ENCODE measurements at places on chromosomes 6 and 20. TPM values are rescaled to one million over a fixed set of nuclear protein-coding genes. Genes with fewer than 3 reads are reported as not detected.

- no peak overlapping the region for H3K4me3 ChIP-seq
- H3K36me3 ChIP-seq, result no peaks in the 10 kb centered on the region
- H3K4me1 ChIP-seq, result no peaks in the 10 kb centered on the region
- no peaks in the 10 kb centered on the region for H3K27me3 ChIP-seq
Measured at GRCh38 chr20:48596334-48596898, 231.4 kb downstream of the PREX1 start.

Gene CEBPB
- 55.2 TPM for total RNA-seq

DNA sequence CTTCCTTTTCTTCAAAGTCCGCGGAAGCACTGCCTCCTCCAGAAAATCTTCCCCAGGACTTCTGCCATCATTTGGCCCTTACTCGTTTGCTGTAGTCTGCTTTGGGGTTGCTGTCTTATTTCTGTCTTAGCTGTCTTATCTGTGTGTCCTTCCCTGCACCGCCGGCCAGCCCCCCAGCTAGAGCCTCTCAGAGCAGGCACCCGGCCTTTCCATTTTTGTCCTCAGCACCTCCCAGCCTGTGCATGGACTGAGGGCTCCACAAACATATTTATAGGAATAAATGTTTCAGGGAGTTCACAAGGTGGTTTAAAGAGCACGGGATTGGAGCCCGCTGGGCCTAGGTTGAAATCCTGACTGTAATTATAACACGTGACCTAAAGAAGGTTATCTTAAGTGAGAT, 8.1 kb downstream of the GLP1R start:
- H3K4me3 ChIP-seq, result no peak overlapping the region
- DNase-seq, result no peak
- no peak overlapping the region for H3K27ac ChIP-seq
- H3K36me3 ChIP-seq, result no peaks in the 10 kb centered on the region

GRCh38 chr20:18091623-18092022, 33.9 kb upstream of the OVOL2 start:
- no peak for DNase-seq
- no peak overlapping the region for H3K27ac ChIP-seq
- no peak overlapping the region for H3K4me3 ChIP-seq
- H3K36me3 ChIP-seq, result no peaks in the 10 kb centered on the region
- no peaks in the 10 kb centered on the region for H3K4me1 ChIP-seq
- no peaks in the 10 kb centered on the region for H3K27me3 ChIP-seq

GRCh38 chr6:164098857-164099267, 684.3 kb downstream of the QKI start:
- no peak overlapping the region for H3K4me3 ChIP-seq
- H3K27ac ChIP-seq, result no peak overlapping the region
- H3K4me1 ChIP-seq, result no peaks in the 10 kb centered on the region
- H3K36me3 ChIP-seq, result no peaks in the 10 kb centered on the region
- no peak for DNase-seq

Gene ULBP3
- total RNA-seq, result not detected

Gene TCF19
- total RNA-seq, result 75.9 TPM

Gene UST
- 0.49 TPM for total RNA-seq

Gene IMPG1
- total RNA-seq, result not detected

DNA sequence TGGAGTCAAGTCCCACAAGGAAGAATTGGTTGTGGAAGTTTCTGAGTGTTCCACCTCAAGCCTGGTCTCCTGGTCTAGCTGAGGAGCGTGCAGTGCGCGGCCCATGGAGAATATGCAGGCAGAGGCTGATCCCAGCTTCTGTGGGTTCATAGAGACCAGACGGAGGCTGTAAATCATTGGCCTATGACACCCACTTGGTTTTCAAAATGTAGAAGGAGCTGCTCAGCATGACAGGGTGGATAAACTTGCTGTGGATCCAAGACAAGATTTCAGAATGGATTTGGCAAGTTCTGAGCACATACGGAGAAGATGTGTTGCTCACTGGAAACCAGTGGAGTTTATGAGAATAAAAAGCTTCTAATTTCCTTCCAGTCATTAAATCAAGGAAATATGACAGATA, 744 bp downstream of the KIF25 start:
- no peaks in the 10 kb centered on the region for H3K36me3 ChIP-seq
- no peak for DNase-seq
- H3K4me1 ChIP-seq, result no peaks in the 10 kb centered on the region
- no peaks in the 10 kb centered on the region for H3K27me3 ChIP-seq
- no peak overlapping the region for H3K4me3 ChIP-seq

GRCh38 chr6:161429921-161430490, 156.1 kb upstream of the AGPAT4 start:
- no peak overlapping the region for H3K4me3 ChIP-seq
- no peaks in the 10 kb centered on the region for H3K36me3 ChIP-seq
- no peaks in the 10 kb centered on the region for H3K4me1 ChIP-seq
- DNase-seq, result no peak
- no peaks in the 10 kb centered on the region for H3K27me3 ChIP-seq

DNA sequence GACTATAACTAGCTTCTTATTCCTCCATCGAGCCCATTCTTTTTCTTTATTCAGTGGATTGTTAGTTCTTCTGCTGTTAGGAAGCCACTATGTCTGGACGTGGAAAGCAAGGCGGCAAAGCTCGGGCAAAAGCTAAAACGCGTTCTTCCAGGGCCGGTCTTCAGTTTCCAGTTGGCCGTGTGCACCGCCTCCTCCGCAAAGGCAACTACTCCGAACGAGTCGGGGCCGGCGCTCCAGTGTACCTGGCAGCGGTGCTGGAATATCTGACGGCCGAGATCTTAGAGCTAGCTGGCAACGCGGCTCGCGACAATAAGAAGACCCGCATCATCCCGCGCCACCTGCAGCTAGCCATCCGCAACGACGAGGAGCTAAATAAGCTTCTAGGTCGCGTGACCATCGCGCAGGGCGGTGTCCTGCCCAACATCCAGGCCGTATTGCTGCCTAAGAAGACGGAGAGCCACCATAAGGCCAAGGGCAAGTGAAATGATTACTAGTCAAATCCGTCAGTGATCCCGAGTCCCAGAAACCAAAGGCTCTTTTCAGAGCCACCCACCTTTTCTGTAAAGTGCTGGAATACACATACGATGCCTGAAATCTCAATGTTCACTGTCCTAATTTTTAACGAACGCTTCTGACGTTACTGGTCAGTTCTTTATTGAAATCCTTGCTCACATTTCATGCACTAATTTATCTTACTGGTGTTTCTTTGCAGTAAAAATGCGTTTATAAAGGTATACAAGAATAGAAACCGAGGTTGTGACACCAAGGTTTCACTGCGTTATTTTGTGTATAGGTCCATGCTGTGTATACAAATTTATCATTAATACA, 129.9 kb downstream of the HFE start:
- peaks cover 2% of the 10 kb centered on the region for H3K36me3 ChIP-seq
- H3K27ac ChIP-seq, result no peak overlapping the region
- DNase-seq, result peak; percentile 79
- no peak overlapping the region for H3K4me3 ChIP-seq
- H3K27me3 ChIP-seq, result no peaks in the 10 kb centered on the region

All from activated T-helper 1 cell treated with anti-CD3 and anti-CD28 coated beads, Interleukin-12 subunit alpha, Interleukin-12 subunit beta, Interleukin-2, Interleukin-4 antibody, amounts not matched to agents 30 ng/mL and 10 ng/mL and 1 ng/mL, durations not matched to agents 14 hours and 24 hours and 36 hours (primary cell).